ENCODE measurements at places on chromosomes 2 and 18. TPM values are rescaled to one million over a fixed set of nuclear protein-coding genes. Genes with fewer than 3 reads are reported as not detected.

DNA sequence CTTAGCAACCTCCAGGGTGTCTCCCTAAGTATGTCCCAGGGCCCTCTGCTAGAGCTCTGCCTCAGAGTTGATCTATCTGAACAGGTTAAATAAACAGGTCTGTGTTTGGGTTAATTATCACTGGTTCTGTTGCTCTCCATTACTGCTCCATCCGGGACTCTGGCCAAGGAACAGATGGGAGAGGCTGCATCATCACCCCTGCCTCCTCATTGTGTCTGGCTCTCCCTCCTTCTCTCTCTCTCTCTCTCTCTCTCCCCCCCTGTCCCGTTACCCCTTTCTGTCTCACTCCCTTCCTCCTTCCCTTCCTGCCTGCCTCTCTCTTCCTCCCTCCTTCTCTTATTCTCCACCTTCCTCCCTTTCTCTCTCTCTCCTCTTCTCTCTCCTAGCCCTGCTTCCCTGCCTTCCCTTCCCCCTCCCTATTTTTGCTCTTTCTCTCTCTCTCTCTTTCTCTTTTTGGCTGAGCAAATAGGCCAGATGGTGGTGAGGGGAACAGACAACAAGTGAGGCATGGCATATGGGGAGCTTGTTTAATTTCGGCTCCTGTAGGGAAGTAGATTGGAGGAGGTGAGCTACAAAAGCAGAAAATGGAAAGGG lies 62.1 kb downstream of the SETBP1 start:
- peak; percentile 57 for DNase-seq

- DNase-seq, result no peak
These were observed 48.8 kb upstream of the ZDBF2 start for GRCh38 chr2:206225435-206226232.

GRCh38 chr2:190210471-190210870 lies 109.2 kb downstream of the HIBCH start:
- DNase-seq, result no peak

The ADD2 gene
- 2.0 TPM for total RNA-seq

All from Right ventricle myocardium superior (tissue), 1 donor.